ENCODE measurements at places on chromosomes 16 and 17.

- DNase-seq: no peak
These were observed 45.9 kb downstream of the JPH3 start for GRCh38 chr16:87648236-87648635.

DNA sequence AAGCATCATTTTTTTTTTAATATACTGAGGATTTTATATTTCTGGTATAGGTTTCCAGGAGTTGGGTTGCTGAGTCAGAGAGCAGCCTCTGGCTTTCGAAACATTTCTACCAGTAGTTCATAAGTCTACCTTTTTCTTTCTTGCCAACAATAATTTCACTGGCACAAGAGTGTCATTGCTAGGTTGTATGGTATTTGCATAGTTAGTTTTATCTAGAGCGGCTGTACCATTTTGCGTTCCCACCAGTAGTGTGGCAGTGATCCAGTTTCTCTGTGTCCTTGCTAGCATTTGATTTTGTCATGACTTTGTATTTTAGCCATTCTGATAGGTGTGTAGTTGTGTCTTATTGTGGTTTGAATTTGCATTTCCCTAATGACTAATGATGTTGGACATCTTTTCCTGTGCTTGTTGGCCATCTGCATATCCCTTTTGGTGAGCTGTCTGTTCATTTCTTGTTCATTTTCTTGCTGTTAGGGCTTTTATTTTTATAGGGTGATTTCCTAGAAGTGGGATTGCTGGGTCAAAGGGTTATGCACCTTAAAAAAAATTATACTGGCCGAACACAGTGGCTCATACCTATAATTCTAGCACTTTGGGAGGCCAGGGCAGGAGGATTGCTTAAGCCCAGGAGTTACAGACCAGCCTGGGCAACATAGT, 39.9 kb downstream of the SNX29 start:
- DNase-seq: no peak

GRCh38 chr16:11326084-11326736, 19.0 kb upstream of the RMI2 start:
- no peak for DNase-seq

- no peak for DNase-seq
These were observed 8.4 kb downstream of the FBXO47 start for GRCh38 chr17:38958756-38959155.

DNA sequence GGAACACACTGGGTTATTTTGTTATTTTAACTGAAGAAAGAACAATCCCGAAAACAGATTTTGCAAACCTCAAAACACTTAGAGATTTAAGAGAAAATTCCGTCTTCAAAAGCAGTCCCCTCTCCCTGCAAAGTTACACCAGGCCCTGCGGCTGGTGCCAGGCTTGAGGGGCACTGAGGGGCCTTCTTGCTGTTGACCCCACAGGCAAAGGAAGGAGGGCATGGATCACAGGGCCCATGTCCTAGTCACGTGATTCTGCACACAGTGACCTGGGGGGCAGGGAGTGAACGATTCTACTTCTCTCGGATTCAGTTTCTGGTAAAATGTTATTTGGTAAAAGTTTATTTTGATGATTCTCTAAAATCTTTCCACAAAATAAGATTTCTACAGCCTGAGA, 55.3 kb upstream of the FASN start:
- no peak for DNase-seq

DNA sequence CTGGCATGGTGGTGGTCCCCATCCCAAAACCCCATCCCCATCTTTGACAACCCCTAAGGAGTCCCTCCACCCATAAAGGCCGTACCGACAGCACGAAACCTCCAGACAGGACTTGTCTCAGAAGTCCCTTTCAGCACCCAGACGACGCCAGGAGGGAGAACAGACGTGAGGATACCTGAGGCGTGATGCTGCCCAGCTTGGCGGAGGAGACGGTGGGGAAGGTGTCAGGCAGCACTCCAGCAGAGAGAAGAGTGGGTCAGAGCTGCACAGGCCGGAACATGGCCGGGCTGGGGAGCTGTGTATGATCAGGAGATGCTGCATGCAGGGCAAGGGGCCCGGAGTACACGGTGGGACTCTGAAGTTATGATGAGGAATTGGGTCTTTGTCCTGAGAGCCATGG, 244.2 kb downstream of the GSG1L start:
- DNase-seq: no peak

DNA sequence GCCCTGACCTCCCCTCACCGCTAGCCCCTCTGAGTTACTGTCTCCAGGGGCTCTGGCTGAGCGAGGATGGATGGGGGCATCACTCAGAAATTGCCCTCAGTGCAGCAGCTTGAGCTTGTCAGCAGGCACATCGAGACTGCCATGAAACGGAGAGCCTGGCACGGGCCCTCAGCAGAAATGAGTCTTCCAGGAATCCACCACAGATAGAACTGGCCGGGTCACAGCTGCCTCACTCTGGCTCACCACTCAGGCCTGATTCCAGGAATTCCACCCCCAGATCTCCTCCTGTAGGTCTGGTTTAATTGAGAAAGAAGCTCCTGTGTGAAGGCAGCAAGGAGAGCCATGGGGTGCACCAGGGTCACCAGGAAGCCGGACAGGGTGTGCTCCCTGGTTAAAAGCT, 85.5 kb downstream of the GSG1L start:
- no peak for DNase-seq

DNA sequence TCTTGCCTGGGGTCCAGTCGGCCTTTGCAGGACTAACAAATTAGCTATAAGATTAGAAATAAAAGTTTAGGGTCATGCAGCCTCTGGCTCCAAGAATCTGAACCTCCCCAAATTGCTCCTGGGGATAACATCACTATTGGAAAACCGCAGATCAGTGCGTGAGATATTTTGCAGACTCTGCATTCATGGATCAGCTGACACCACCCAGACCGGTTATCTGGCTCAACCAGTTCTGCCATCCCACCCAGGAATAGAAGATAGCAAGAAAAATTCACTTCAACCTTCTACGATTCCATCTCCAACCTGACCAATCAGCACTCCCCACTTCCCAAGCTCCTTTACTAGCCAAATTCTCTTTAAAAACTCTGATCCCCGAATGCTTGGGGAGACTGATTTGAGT, 4.3 kb upstream of the PGS1 start:
- DNase-seq: no peak

DNA sequence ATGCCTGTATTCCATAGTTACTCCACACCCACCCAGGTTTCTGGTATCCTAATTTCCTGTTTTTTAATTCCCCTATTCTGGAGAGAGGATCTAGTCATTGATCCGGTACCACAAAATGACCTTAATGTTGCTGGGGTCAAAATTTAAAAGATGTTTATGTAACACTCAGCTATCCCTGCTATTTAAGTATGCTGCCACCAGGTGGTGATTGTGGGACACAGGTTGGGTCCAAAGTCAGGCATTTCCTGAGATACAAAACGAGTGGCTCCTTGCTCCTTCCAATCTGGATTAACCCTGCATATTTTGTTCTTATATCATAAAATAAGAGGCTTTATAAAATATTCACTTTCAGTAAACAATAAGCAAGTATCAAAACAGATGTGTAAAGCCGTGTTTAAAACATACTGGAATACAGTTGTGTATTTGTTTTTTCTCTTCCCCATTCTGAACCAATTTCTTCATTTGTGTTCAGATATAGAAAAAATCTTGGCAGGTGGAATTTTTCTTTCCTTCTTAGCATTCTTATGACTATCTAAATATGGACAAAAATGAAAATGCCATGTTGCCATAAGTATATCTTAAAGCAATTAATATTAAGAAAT, 16.3 kb downstream of the HS3ST4 start:
- DNase-seq: no peak

GRCh38 chr17:72702998-72703397, 389.5 kb downstream of the SLC39A11 start:
- DNase-seq: no peak

- DNase-seq: no peak
These were observed 5.6 kb upstream of the ATMIN start for GRCh38 chr16:81029930-81030604.

- DNase-seq: peak; percentile 95
These were observed 23.0 kb downstream of the RARA start for GRCh38 chr17:40331743-40332641.

GRCh38 chr16:85136213-85136701, 24.0 kb upstream of the CIBAR2 start:
- DNase-seq: peak; percentile 42

DNA sequence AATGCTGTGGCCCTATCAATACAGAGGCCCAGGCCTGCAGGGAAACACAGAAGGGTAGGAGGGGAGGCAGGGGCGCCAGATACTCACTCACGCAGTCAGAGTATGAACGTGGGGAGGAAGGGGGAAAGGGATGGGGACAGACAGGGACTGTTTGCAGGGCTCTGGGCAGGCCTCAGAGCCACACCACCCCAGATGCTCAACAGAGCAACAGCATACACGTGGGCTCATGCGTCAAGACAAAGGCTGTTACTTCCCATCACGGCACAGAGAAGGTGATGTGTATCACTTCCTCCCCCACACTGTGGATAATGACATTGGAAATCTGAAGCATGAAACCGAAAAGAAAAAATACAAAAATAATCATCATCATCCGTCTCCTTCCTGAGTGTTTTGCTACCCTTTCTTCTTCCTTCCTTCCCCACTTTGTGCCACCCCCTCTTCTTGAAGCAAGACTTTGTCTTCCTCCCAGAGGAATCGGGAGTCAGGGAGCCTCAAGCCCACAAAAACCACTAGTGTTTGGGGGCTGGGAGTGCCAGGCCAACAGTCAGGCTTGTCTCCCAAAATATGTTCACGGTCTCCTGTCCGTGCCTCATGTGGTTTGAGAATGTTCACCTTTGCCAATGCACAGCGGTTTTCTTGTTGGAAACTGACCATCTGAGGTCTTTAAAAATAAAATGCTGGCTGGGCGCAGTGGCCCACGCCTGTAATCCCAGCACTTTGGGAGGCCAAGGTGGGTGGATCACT, 20.1 kb downstream of the SLC39A11 start:
- peak; percentile 9 for DNase-seq

GRCh38 chr16:65224994-65225393, 103.1 kb upstream of the CDH11 start:
- no peak for DNase-seq

GRCh38 chr16:86515777-86516622, 5.7 kb downstream of the FOXF1 start:
- no peak for DNase-seq

- no peak for DNase-seq
These were observed 15.4 kb downstream of the SMARCE1 start for GRCh38 chr17:40632216-40632615.

- peak; percentile 62 for DNase-seq
These were observed 41.1 kb upstream of the KLHDC4 start for GRCh38 chr16:87806641-87807546.

DNA sequence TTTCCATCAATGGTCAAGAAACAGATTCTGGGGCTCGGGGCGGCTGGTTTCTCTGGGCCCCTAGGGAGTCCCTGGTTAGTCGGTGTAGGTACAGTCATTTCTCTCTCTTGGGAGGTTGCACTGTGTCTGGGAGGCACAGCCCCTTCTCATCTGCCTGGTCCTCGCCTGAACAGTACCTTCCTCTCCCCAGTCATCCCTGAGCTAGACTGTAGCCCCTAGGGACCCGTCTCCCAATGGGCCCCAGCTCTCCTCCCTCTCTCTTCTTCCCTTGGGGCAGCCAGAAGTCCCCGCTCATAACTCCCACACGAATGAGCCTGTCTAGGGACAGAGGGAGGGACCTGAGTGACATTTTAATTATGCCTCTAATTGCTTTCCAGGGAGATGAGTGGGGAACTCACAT, 20.2 kb upstream of the CPSF4L start:
- DNase-seq: no peak

- no peak for DNase-seq
These were observed 141.4 kb downstream of the XYLT1 start for GRCh38 chr16:17329391-17329790.

DNA sequence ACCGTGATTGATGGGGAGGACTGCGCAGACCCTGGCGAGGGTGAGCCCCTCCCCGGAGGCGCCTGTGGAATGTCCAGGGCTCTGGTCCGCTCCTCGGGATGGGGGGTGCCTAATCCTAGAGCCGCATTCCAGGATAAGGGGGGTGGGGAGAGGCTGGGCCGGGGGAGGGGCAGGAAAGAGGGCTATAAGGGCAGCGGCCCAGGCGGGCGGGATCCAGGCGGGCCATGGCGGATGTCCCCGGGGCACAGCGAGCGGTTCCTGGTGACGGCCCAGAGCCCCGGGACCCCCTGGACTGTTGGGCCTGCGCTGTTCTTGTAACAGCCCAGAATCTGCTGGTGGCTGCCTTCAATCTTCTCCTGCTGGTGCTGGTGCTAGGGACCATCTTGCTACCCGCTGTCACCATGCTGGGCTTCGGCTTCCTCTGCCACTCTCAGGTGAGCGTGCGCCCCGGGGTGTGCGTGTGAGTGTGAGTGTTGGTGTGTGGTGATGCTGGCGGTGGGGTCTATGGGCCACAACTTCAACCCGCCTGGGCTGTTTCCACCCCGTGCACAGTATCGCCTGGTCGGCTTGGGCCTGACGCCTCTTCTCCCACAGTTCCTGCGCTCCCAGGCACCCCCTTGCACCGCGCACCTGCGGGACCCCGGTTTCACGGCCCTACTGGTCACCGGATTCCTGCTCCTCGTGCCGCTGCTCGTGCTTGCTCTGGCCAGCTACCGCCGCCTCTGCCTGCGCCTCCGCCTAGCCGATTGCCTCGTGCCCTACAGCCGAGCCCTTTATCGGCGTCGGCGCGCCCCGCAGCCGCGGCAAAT, at the start of gene TMEM88:
Gene TMEM88 (plus strand): TSS at position 216 of the 809 bp plus-strand sequence. CDS start 9 bp downstream, at position 225.
- peak; percentile 53 for DNase-seq

DNA sequence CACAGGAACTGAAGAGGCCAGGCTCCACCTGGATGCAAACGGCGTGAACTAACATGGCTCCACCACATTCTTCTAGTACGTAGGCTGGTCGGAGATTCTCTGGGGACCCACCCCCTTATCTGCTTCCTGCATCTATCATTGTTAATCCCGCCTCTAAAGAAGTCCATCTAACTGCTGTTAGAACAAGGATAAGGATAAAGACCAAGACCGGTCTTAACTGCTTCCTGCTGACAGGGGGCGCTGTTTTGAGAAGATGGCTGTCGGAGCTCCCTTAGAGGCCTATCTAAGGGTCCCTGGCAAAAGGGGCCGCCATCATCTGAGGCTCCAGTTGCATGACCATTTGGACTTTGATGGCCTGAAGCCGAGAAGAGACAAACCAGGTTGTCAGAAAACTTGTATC, 25.8 kb upstream of the TNFSF12 start:
- no peak for DNase-seq

- DNase-seq: no peak
These were observed 6.2 kb downstream of the N4BP1 start for GRCh38 chr16:48603647-48604376.

GRCh38 chr16:81885976-81886586, 107.0 kb downstream of the PLCG2 start:
- no peak for DNase-seq

GRCh38 chr17:70132505-70132904, 36.8 kb upstream of the KCNJ2 start:
- no peak for DNase-seq

- DNase-seq: peak; percentile 77
These were observed at the start of gene PRRT2 for GRCh38 chr16:29811896-29812665. Gene PRRT2, plus strand, starts transcription at chr16:29812193. Its CDS starts 862 bp downstream, at chr16:29813055.

- DNase-seq: no peak
These were observed 113.5 kb downstream of the CMIP start for GRCh38 chr16:81558077-81558443.

- no peak for DNase-seq
These were observed 98.9 kb upstream of the AMZ2 start for GRCh38 chr17:68148936-68149335.

DNA sequence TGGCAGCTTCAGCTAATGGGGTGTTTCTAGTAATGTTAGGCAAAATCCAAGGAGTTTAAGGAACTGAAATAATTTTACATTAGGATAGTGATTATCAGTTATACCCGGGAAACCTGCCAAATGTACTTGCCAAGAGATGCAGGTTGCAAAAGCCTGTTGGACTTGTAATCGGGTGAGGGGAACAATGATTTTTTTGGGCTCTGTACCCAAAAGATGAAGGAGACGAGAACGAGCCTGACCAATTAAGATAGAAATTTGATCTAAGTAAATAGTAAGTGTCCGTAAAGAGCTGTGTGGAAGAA, 56.3 kb upstream of the ARL4D start:
- no peak for DNase-seq

Data from heart right ventricle (tissue), 16 donors.